Fibroblast of gingiva (primary cell): ENCODE measurements at places on chromosomes 1 and 21.

- peak; percentile 39 for DNase-seq
These were observed 315.8 kb upstream of the KAZN start for GRCh38 chr1:14282707-14283106.

- DNase-seq, result no peak
These were observed 634.3 kb downstream of the PTPRU start for GRCh38 chr1:29870621-29871020.

GRCh38 chr1:204941421-204942338 lies 71.0 kb downstream of the NFASC start:
- peak; percentile 36 for DNase-seq

- DNase-seq, result no peak
These were observed 41.3 kb downstream of the PGM1 start for GRCh38 chr1:63634471-63634870.

GRCh38 chr1:14602136-14602535 lies 3.7 kb downstream of the KAZN start:
- peak; percentile 65 for DNase-seq

DNA sequence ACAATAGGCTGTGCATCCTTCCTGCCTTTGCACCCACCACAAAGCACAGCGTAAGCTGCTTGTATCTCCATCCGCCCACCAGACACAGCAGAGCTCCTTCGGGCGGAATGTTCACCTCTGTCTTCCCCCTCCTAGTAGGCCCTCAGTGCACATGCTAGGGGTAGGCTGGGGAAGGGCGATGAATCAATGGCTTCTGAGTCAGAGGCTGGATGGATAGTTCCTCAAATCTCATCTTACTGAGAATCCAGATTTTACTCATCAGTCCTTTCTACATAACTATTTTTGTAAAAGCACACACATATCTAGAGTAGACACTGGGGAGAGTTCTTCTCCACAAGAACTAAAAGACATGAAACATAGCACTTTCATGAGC lies 73.8 kb downstream of the BCAR3 start:
- peak; percentile 29 for DNase-seq

DNA sequence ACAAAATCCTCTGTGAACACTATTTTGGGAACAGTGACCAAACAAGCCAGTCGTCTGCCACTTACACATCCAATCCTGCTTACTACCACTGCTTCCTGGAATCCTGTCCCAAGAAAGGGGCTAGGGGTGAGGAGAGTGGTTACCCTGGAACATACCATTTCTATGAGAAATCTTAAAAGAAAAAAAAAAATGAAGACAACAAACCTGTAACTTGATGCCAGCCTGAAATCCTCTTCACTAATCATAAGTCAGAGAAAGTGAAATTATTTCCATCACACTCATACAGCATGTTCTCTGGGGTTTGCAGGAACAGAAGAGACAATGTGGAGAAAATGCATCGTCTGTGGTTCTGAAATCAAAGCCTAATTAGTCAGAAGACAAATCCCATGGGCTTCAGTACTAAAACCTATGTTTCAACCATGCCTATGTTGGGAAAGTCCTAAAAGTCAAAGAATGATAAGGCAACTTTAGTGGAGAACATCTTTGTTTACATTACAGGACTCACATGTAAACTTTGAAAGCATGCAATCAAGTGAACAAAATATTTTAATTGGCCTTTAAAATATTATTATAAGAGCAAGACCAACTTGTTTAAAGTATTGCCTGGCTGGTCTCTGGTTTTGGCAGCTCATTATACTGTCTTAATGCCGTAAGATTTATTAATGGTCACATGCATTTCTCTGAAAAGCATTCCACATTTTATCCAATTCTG lies 220.7 kb downstream of the LTN1 start:
- DNase-seq, result peak; percentile 100

GRCh38 chr1:214216021-214216420 lies 64.9 kb upstream of the SMYD2 start:
- no peak for DNase-seq

DNA sequence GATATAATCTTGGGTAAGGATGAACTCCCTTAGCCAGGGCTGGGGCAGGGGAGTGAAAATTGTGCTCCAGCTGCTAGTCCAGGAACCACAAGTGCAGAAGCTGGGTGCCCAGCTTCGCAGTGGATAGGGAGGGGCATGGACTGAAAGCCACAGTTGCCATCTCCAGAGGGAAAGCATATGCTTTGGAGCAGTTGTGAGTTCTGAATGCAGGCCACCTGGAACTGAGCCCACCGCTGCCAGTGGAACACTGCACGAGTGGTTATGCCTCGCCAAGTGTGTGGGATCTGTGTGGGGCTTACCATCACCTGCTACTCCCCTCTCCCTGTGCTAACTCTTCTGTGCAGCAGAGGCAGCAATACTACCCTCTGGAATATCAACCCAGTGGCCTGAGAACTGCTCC lies 158.4 kb upstream of the DPT start:
- DNase-seq, result no peak

DNA sequence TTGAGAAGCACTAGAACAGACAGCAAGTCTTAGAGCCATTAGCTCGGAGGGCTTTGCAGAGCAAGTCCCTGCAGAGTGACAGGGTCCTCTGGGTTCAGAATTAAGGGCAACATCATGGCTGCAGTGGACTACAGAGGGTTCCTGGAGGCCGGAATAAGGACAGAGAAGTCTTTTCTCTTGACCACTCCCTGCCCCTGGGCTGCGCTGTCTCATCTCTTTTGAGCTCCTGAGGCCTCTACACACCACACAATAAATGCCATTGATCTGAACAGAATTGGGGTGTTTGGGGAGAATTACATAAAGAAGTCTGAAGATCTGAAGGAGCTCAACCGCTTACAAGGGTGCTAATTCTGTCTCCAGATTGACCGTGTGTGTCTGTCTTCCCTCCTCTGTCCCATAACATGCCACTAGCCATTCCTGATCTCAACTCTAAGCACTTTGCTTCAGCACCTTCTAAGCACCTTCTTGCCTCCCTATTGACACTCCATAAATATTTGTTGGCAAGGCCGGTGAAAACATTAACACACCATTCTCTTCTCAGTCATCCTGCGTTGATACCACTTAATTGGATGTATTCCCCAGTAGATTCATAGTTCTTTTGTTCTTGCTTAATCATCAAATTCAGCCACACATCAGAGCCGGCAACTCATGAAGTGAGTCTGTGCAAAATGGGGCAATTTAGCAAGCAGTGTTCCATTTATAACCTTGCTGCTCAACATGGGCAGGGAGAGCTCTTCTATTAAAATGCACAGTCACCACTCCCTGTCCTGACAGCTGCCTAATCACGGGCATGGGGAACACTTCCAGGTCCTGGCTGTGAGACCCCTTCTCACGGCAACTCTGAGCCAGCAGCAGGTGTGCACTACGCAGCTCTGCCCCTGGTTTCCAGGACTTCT lies 49.7 kb downstream of the NMNAT2 start:
- no peak for DNase-seq

GRCh38 chr1:24898152-24898908 lies 31.7 kb downstream of the RUNX3 start:
- no peak for DNase-seq

DNA sequence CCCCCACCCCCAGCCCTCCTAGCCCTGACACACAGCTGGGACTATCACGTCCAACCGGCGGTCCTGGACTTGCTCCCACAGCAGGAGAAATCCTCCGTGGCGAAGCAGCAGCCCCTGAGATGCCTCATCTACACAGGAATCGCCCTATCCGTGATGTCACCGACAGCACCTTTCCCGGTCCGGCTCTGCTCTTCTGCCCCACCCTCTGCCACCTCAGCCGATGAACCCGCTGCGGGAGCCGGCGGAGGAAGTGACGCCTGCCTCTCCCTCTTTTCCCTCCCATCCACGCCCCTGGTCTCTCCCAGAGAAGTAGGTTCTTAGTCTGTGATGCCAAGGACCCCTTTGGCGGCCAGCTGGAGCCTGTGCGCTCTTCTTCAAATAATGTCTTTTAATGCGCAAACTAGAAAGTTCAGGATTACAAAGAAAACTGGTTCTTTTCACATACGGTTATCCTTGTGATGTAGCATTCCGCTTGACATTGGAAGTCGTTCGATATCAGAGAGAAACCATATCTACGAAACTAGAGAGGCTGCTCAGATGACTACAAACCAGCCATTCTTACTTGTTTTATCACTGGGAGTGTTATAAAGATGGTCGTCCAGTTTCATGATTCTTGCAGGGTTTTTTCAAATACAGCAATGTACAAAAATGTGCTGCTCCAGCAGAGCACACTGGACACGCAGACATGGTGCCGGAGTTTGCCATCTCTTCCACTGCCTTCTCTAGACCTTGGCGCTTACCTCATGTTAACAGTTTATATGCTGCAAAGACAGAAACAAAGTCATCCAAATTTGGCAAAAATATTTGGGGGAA lies 120.3 kb downstream of the PPIAL4G start:
- DNase-seq, result no peak

GRCh38 chr1:225418598-225418997 lies 9.2 kb downstream of the LBR start:
- no peak for DNase-seq

DNA sequence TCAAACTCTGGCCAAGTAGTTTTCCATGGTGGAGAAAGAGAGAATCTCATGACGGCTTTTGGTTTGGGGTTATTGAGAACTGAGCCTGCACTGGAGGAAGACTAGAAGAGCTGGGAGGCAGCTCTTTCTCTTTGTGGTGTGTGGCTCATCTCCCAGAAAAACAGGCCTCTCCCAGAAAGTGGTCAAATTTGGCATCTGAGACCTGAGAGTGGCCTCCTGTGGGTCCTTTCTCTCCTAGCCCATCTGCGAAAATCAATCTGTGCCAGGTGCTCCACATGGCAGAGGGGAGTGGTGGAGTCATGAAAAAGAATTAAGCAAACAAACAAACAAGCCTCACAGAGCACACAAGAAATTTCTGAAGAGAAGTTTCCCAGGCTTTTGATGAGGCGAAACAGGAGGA lies 305.0 kb downstream of the ST6GALNAC3 start:
- DNase-seq, result peak; percentile 52

DNA sequence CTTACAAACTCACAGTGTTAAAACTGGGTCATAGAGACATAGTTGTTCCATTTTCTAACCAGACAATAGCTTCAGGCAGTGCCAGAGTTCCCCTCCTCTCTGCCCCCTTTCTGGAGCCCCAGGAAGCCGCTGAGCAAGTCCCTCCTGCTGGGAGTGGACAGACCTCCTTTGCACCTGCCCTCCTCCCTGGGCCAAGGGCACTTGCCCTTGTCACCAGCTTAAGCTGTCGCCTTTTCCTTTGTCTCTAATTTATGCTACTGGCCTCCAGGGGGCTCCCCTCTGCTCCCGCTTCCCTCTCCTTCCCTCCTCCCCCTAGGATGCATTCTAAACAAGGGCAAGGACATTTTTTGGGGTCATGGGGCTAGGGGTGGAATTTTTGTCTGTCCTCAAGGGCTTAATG lies 182.4 kb downstream of the MIS18A start:
- DNase-seq, result no peak

DNA sequence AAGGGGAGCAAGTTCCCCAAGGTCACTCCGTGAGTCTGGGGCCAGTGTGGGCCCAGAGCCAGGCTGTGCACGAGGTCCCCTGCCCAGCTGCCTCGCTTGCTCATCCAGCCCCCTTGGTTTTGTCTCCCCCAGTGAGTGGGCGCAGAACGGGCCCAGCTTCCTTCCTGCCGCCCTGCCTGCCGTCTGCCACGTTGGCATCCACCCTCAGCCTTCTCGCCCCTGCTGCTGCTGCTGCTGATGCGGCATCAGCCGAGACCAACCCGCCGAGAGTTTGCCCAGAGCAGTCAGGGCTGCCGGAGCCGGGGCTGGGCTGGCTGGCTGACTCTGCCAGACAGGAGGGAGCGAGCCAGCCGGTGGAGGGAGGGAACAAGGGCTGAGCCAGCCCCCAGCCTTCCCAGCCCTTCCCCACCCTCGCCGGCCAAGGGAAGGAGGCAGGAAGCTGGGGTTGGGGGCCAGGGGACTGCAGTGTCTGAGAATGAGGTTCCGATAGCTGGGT lies 31.4 kb upstream of the WASF2 start:
- DNase-seq, result no peak
